Peyer's patch (tissue), 4 donors: ENCODE measurements at places on chromosomes 13 and 19.

- no peak for DNase-seq
Measured at GRCh38 chr19:2149980-2150793, 1.2 kb downstream of the AP3D1 start.

GRCh38 chr13:37491661-37492060 lies 106.9 kb downstream of the POSTN start:
- no peak for DNase-seq

DNA sequence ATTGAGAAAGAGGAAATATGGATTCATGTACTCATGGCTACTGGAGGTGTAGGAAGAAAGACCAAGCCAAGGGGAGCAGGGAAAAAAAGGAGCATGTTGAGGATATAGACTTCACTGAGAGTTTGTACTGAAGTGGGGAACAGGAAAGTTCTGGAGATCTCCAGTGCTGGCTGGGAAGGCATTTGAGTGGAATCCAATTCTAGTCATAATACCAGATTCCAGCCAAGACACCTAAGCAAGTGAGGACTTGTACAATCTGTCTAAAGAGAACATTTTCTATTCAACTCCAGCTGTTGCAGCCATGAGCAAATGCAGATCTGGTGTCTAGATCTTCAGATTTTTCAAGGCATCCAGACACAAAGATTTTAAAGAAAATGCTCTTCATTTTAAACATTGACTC lies 412.5 kb downstream of the OXGR1 start:
- no peak for DNase-seq

DNA sequence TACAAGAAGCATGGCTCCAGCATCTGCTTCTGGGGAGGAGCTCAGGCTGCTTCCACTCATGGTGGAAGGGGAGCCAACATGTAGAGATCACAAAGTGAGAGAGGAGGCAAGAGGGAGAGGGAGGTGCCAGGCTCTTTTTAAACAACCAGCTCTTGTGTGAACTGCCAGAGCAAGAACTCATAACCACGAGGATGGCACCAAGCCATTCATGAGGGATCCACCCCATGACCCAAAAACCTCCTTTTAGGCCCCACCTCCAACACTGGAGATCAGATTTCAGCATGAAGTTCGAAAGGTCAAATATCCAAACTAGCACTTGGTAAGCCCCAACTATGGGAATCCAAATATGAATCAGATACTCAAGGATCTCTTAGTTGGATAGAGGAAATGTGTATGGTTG lies 131.2 kb downstream of the RXFP2 start:
- no peak for DNase-seq

- DNase-seq: peak; percentile 50
Measured at GRCh38 chr19:47186446-47187334, 44.3 kb downstream of the BBC3 start.

DNA sequence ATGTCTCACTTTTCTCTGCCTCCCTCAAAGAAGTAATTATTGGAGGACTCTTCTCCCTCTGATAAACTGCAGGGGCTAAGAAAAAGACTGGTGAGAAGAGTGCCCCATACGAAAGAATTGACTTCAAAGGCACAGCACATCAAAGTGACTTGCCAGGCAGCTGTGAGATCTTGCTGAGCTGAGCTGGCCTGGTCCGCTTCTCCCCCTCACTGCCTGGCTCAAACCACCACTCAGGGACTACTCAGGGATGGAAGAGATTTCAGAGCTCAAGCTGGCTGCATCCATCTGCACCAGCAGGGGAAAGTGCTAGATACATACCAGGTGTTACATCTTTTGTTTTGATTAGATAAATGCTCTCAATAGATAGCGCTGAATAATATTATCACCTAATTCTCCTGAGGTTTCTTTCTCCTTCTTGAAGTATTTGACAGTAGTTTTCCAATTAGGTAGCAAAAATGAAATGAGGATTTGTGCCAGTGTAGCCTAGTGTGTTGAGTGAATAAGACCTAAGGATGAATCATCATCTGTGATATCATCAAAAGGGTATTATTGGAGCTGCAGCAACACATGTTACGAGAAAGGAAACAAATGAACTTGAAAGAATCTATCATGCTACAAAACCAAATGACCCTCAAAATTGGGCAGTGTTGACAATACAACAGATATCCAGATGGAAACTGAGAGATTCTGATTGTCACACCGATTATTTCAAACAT lies 379.8 kb downstream of the TBC1D4 start:
- no peak for DNase-seq

DNA sequence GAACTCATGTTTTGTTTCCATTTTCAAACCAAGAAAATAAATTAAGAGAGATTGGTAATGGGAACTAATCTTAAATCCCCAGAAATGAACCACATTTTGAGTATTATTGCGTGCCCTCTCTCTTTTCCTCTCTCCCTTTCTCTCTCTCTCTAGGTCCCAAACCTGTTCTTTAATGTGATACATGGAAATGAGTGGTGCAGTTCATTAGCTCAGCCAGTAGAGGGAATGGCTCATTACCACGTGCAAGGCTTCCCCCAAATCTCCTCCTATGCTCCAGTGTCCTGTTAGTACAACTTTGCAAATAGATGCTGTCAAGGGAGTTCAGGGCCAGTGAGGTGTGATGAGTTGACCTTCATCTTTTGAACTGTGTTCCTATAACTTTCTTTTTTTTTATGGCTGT lies 178.4 kb downstream of the FGF9 start:
- DNase-seq: no peak

DNA sequence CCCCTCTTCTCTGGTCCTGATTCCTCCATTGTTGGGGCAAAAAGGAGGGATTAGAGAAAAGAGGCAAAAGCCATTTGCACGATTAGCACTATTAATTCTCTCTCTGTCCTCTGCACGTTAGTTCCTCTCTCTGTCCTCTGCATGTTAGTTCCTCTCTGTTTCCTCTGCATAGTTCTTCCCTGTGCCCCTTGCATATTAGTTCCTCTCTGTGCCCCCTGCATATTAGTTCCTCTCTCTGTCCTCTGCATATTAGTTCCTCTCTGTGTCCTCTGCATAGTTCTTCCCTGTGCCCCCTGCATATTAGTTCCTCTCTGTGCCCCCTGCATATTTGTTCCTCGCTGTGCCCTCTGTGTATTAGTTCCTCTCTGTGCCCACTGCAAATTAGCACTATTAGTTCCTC lies 847.2 kb upstream of the GPC6 start:
- DNase-seq: no peak

DNA sequence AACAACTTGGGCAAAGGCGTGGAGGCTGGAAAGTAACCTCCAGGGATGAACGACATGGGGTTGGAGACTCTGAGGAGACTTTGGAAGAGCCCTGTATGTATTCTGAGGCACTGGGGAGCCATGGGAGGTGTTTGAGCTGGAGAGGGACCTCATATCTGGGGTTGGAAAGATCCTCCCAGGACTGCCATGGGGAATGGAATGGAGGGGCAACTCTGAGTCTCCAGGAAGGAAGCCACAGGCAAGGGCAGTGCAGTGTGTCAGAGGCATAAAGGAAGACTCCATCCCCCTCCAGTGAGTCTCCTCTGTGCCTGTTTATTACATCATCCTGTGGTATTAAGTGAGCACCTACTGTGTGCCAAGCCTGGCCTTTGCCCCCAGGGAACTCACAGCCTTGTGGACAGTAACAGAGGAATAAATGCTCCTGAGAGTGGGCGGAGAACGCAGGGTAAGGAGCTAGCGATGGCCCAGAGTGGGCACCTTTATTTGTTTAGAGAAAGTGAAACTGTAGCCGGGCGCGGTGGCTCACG lies 7.7 kb downstream of the PEAK3 start:
- DNase-seq: no peak

DNA sequence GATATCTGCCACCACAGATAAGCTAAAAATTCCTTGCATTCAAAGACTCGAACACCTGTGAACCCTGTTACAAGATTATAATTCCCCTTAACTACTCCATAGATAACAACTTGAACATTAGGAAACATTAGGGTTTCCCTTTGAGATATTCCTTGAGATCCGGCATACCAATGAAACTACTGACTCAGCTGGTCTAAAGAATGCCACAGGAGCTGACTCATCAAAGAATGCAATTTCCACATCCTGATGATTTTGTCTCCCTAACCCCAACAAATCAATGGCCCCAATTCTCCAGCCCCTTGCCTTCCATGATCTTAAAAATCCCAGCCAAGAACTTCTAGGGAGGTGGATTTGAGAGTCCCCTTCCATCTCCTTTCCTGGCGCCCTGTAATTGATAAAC lies 35.6 kb upstream of the ZNF599 start:
- no peak for DNase-seq

- no peak for DNase-seq
Measured at GRCh38 chr19:45368737-45369340, 1.5 kb downstream of the ERCC2 start.

DNA sequence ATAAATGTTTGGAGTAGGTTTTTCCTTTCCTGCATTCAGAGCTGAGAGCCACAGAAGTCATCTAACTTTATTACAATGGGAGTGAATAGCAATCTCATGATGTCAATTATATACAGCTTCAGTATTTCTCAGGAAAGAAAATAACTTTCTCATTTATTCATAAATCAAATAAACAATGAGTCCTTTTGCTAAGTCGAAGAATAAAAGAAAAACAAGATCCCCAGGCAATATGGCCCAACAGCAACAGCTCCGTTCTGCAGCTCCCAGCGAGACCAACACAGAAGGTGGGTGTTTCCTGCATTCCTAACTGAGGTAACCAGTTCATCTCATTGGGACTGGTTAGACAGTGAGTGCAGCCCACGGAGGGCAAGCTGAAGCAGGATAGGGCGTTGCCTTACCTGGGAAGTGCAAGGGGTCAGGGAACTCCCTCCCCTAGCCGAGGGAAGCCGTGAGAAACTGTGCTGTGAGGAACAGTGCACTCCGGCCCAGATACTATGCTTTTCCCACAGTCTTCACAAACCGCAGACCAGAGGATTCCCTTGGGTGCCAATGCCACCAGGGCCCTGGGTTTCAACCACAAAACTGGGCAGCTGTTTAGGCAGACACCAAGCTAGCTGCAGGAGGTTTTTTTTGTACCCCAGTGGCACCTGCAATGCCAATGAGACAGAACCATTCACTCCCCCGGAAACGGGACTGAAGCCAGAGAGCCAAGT lies 128.2 kb downstream of the SLITRK1 start:
- DNase-seq: no peak

DNA sequence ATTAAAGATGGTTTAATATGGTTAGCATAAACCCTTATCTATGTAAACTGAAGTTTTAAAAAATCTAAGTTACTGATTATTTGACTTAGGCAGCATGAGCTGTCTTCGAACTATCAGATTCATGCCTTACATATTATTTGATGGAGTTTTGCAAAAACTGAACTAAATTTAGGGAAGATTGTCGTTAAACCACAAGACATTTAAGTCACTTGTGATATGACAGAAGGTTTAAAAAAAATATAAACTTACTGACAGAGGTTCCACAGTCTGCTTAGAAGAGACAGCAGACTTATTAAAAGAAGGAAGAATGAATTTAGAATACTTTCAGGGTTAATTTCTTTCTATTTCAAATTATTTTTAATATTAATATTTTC lies 110.9 kb upstream of the FRY start:
- DNase-seq: no peak

- peak; percentile 59 for DNase-seq
Measured at GRCh38 chr19:53977429-53977990, 13.9 kb upstream of the CACNG6 start.

- DNase-seq: no peak
Measured at GRCh38 chr13:46149272-46150133, 32.5 kb downstream of the LCP1 start.

- DNase-seq: no peak
Measured at GRCh38 chr19:10339380-10339960, at the start of gene ICAM3. TSS of gene ICAM3 (minus strand) at chr19:10339624. CDS start at chr19:10339614, 10 bp downstream.

DNA sequence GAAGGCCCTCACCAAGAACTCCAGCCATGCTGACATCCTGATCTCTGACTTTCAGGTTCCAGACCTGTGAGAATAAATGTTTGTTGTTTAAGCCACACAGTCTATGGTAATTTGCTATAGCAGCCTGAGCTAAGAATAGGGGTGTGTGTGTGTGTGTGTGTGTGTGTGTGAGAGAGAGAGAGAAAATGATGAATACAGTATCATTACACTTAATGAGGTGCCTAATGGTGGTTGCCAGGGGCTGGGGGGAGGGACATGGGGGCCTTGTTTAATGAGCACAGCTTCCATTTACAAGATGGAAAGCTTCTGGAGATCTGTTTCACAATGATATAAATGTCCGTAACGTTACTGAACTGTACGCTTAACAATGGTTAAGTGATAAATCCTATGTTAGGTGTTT lies 53.8 kb upstream of the LATS2 start:
- no peak for DNase-seq

DNA sequence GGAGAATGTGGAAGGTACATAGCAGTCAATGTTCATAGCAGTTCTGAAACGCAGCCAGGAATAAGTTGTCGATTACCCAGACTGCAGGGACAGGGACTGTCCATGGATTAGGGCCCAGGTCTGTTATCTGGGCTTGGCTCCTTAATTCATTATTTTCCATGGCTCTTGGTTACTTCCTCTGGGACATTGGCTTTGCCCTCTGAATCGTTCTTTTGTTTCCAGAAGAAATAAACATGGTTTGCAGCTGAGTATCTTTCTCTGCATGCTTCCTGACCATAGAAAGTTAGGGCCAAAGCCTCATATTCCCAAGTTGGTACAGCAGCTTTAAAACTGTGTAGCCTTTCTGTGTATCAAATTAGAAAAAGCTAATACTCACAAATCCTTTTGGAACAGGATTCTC lies 121.7 kb upstream of the MAB21L1 start:
- no peak for DNase-seq

DNA sequence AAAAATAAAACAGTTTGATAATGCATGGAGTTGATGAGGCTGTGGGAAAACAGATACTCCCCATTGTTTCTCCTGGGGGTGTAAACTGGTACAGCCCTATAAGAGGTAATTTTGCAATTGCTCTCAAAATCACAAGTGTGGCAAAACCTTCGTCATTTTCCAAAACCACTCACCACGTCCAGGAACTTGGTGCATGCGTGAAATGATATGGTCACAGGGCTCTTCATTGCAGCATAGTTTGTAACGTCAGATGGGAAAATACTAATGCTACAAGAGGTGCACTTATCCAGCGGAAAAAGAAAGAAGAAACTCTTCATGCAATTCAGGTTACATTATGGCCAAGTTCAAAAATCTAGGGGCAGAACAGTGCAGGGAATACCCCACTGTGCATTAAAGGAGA lies 11.9 kb upstream of the PLAUR start:
- DNase-seq: no peak

DNA sequence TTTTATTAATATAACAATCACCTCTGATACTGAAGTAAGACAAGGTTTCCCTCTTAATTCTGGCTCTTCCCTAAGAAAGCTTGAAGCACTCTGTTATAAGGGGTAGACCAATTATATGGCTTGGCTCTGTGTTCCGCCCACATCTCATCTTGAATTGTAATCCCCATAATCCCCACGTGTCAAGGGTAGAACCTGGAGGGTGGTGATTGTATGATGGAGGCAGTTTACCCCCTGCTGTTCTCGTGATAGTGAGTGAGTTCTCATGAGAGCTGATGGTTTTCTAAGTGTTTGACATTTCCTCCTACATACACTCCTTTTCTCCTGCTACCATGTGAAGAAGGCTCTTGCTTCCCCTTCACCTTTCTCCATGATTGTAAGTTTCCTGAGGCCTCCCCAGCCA lies 363.8 kb upstream of the PCDH20 start:
- no peak for DNase-seq

DNA sequence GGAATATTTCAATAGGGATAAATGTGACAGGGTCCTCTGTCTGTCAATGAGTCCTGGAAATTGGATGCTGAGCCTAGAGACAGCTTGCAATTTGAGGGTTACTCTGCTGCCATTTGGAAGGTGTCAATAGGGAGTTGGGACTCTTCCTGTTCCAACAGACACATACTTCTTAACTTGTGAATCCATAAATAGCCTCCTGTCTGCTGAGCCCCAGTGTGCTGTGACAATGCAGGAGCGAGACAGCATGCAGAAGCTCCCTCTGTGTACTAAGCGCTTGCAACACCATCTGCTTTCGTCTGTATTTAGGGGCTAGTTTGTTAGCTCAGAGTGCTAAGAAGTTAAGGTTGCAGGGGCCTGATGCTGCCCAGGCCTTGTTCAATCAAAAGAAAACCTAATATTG lies 58.5 kb upstream of the GPR12 start:
- no peak for DNase-seq
